T47D (cell line): ENCODE measurements at places on chromosomes 11 and 22.

- no peak for DNase-seq
Observed at GRCh38 chr11:67369801-67370284, 3.6 kb downstream of the CLCF1 start.

GRCh38 chr11:86509588-86509974 lies 134.9 kb downstream of the CCDC81 start:
- no peak for DNase-seq

DNA sequence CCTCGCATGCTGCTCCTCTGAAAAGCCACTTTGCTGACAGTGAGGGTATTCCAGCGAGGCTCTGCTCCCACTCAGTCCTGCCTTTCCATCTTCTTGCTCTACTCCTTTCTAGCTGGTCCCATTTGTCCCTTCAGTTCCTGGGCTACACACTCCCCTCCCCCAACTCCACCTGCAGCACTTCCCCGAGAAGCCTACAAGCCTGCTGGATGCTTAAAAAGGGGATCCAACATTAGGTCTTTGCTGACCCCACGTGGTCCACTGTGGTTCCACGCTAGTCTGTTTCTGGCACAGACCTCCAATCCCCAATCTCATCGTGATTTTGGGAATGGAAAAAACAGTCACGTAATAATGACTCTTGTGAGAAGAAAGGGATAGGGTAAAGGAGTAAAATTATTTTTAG lies 121.6 kb upstream of the SNX19 start:
- no peak for DNase-seq

- peak; percentile 56 for DNase-seq
Observed at GRCh38 chr11:116691771-116692177, 81.0 kb downstream of the BUD13 start.

DNA sequence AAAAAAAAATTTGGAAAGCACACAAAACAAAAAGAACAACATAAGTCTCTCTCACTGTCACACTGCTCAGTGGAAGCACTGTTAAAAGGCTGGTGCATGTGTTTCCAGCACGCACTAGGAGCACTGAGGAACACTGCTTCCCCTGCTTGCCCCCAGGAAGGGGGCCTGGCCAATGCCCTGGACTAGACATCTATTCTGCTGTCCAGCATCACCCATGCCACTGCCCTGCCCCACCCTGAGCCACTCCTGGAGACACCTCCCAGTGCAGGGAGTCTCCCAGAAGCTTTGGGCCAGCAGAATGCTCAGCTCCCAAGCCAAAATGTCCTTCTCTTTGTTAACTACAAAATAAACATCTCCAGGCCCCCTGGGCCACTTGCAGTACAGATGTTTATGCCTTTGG lies 49.7 kb upstream of the EMID1 start:
- DNase-seq, result no peak

DNA sequence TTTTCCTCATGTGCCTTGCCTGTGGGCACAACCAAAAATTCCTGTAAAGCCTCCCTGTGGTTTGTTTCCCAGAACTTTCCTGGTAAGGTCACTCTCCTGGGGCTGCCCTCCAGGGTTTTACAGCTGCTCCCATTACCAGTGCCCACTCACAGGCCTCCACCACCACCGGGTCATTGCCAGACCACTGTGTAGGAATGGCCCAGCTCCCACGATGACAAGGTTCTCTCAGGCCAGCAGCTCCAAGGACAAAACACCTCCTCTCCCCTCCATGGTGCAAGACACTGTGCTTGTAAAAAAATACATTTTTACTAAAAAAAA lies 96.1 kb upstream of the AKIP1 start:
- DNase-seq, result no peak

DNA sequence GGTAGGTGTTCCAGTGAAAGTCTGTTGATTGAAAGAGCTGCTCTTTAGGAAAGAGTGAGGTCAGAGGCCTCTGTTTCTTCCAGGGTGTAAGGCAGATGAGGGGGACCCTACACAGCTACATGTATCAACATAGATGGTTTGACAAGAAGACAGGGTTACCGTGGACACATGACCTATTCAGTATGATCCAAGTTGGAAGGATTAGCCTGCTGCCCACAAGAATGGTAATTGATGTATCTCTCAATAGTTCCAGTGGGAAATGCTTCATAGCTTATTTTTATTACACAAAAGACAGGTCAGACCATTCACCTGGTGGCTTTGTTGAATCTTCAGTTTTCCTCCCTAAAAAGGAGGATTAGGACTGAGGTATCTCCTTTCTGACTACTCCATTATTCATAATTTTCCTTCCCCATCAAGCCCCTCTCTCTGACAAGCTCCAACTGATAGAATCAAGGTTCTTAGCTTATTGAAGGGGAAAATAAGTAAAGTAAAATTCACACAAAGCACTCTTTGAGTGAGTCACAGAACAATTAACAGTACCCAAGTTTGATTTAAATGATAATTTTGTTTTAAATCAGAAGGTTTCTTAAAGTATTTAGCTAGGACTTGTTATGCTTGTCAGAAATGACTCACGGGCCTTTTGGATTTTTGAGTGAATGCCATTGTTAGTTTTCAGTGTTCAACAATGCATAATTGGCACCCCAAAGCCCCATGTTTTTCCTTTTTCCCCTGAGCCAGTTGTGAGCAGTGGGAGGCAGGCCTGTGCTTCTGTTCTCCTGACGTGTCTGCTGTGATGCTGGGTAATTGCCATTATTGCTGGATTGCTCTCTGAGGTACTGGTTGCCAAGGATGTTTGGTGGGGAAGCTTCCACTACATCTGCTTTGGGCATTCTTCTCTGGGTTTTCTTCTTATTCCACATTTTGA lies 373.2 kb downstream of the DDX10 start:
- no peak for DNase-seq

- DNase-seq, result no peak
Observed at GRCh38 chr22:43798492-43798891, 13.6 kb downstream of the EFCAB6 start.

DNA sequence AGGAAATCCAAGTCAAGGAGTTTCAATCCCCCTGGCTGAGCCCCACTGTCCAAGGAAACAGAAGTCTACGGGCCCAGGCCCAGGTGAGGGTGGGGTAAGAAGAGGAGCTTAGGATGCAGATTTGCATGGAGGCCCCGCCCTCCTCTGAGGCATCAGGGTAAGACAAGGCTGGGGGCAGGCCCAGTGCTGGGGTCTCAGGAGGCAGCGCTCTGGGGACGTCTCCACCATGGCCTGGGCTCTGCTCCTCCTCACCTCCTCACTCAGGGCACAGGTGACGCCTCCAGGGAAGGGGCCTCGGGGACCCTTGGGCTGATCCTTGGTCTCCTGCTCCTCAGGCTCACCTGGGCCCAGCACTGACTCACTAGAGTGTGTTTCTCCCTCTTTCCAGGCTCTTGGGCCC lies 31.3 kb upstream of the IGLL5 start:
- no peak for DNase-seq

GRCh38 chr22:50342651-50343540 lies at the start of gene PPP6R2:
TSS of gene PPP6R2 (plus strand) at chr22:50343327. CDS start at chr22:50393909, 50,582 bp downstream.
- no peak for DNase-seq

- DNase-seq, result no peak
Observed at GRCh38 chr11:96267496-96268032, 75.4 kb downstream of the MAML2 start.

- DNase-seq, result no peak
Observed at GRCh38 chr22:45452565-45453379, 39.3 kb downstream of the RIBC2 start.

DNA sequence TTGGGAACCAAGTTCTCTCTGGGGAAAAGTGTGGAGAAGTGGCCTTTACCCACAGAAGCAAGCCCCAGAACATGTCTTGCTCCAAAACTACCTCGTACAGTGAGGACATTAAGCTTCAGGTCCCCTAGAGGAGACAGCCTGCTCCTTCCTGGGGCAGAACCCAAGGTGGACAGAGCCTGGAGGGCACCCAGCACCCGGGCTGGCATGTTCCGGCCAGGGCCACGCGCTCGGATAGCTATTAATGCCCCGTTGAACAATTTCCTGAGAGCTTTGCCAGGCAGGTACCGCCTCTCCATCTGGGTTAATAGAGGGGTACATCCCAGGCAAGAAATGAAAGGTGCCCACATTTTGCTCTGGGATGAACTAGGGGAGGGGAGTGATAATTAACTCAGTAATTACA lies 169.0 kb upstream of the GRK3 start:
- no peak for DNase-seq

GRCh38 chr22:23053912-23054530 lies 16.3 kb upstream of the GNAZ start:
- no peak for DNase-seq

DNA sequence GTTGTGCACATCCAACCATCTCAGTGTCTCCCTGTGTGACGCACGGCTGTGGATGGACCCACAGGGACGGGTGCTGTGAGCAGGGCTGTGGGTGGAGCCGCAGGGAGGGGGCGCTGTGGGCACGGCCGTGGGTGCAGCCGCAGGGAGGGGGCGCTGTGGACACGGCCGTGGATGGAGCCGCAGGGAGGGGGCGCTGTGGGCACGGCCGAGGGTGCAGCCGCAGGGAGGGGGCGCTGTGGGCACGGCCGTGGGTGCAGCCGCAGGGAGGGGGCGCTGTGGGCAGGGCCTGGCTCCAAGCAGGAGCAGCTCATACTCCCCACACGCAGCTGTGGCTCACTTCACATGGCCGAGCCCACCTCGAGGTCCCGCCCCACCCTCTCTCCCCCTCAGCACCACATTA lies 6.0 kb upstream of the MAPK11 start:
- peak; percentile 78 for DNase-seq

DNA sequence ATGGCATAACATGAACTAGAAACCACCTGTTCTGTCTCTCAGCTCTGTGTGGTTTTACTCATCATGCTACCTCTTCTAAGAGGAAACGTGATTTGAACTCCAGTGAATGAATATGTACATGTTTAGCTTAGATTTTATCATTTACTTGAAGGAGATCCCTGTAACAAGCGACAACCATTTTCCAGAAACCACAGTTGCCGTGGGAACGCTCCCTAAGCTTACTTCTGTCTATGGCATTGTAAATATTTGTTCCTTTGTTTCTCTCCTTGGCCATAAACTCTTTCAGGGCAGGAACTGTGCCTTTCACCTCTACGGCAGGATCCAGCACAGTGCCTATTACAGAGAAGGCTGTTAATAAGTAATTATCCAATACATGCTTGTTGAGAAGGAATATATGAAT lies 17.1 kb upstream of the TPH1 start:
- no peak for DNase-seq

DNA sequence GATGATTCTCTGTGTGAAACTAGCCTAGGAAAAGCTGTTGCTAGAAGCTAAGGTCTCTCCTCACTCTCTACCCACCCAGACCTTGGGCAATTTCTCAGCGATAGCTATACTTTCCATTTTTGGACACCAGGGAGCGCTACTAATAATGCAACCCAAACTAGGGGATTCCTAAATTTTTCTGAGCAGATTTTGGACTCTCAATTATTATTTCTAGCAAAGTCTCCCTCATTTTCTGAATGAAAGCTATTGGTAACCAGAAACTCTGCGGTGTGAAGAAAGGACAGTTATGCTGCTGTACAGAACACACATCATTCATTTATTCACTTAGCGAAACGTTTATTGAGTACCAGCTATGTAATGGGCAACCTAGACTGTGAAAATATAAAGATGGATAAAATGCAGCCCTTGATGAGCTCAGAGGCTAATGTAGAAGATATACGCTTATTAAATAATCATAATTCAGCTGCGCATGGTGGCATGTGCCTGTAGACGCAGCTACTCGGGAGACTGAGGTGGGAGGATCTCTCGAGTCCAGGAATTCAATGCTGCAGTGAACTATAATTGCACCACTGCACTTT lies 6.1 kb upstream of the STIM1 start:
- DNase-seq, result peak; percentile 54

DNA sequence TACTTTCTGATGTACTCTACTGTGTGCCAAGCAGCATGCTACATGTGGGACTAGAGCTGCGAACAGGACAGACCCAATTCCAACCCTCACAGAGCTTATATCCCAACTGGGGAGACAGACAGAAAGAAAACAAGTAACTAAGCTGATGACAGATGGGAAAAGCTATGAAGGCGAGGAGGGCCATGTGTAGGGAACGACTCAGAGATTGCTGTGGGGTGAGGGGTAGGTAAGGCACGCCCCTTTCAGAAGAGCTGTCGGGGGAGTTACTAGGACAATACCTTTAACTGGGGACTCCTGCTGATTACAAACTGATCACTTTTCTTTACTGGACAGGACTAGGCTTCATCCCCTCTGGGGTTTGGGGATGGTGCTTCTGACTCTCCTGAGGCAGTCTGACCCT lies 48.9 kb downstream of the ST3GAL4 start:
- DNase-seq, result no peak

DNA sequence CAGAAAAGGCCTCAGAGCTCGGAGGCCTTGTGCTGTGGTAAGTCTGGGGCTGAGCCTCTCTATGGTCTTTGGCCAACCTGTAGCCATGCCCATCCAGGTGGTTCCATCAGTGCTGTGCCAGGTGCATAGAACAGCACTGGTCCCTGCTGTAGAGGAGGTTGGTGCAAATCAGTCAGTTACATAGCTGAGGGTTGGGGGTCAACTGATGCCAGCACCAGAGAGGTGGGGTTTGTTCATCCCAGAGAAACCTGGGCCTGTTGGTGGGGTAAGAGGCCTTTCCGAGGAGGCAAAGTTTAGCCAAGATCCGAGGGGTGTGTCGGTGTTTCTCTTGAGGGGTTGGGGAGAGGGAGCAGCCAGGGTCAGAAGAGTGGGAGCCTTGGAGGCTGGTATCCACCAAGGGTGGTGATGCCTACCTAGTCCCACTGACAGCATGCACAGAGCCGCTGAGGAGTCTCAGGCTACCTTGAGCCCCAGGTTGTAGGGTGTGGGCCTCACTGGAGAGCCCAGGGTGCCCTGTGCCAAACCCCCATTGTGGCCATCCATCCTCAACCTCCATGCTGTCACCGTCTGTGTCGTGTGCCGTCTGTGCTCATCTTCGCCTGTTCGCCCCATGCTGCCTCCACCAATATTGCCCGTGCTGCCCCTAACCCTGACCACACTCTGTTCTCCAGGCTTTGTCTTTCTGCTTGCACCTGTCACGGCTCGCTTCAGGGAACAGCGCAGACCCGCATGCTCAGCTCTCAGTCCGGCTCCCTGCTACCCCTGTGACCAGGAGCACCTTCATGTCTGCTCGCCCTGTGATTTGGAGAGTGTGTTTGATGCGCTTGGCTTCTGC lies 78.7 kb upstream of the SUSD2 start:
- DNase-seq, result no peak

DNA sequence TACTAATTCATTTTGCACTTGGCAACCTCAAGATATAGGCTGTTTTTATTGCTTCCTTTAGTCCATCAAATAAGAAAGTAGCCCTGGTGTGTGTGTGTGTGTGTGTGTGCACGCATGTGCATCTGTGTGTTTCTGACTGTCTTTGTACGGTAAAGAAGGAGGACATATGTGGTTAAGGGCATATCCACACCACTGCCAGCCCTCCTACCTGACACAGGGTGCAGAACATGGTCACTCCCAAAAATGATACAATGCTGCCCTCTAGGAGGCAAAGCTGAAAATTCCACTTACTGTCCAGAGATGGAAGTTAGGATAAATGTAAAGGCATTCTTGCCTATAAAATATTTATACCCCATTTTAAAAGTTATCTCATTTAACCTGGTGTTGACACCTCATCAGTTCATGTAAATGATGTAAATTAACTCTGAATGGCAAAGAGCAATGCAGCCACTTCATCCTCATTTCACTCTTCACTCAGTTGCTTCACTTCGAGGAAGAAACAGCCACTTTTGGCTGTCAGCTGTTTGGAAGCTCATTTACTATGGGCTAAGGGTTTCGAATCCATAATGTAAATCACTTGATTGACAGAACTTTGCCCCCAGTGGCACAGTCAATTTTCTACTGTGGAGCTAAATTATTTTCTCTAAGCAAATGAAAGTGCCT lies 83.1 kb upstream of the MTNR1B start:
- peak; percentile 89 for DNase-seq
